ENCODE measurements at places on chromosomes 2 and 18. TPM values are rescaled to one million over a fixed set of nuclear protein-coding genes. Genes with fewer than 3 reads are reported as not detected.

The FOXI3 gene
- total RNA-seq, result not detected

The UGT1A8 gene
- not detected for total RNA-seq

The IL1R2 gene
- total RNA-seq, result not detected

The CFAP221 gene
- 12.2 TPM for total RNA-seq

DNA sequence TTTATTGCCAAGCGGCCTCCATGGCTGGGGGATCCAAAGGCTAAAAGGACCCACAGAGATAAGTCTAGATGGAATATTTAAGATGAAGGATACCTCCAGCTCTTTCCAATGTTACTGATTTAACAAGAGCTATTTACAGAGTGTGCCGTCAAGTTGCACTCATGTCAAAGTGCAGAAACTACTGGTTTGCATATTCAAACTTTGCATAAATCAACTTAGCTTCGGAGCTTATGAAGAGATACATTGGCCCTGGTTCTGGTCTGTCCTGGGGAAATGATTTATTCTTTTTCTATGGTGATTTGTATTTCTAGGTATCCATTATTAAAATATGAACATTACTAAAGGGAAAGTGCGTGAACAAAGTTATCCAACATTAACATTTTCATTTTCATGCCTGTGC lies 14.4 kb upstream of the MYO5B start:
- no peaks in the 10 kb centered on the region for H3K36me3 ChIP-seq
- H3K27me3 ChIP-seq, result no peaks in the 10 kb centered on the region
- no peak overlapping the region for H3K27ac ChIP-seq

DNA sequence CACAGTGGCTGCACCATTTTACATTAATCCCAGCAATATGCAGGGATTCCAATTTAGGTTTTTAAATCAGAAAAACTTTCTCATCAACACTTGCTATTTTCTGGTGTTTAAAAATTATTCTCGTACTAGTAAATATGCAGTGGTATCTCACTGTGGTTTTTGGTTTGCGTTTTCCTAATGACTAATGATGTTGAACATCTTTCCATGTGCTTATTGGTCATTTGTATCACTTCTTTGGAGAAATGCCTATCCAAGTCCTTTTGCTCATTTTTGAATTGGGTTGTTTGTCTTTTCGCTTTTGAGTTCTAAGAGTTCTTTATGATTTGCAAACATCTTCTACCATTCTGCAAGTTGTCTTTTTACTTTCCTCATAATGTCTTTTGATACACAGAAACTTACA lies 62.1 kb upstream of the TCF7L1 start:
- H3K27me3 ChIP-seq, result no peaks in the 10 kb centered on the region
- peaks cover 9% of the 10 kb centered on the region for H3K4me1 ChIP-seq
- DNase-seq, result no peak
- H3K27ac ChIP-seq, result no peak overlapping the region
- H3K4me3 ChIP-seq, result no peak overlapping the region

DNA sequence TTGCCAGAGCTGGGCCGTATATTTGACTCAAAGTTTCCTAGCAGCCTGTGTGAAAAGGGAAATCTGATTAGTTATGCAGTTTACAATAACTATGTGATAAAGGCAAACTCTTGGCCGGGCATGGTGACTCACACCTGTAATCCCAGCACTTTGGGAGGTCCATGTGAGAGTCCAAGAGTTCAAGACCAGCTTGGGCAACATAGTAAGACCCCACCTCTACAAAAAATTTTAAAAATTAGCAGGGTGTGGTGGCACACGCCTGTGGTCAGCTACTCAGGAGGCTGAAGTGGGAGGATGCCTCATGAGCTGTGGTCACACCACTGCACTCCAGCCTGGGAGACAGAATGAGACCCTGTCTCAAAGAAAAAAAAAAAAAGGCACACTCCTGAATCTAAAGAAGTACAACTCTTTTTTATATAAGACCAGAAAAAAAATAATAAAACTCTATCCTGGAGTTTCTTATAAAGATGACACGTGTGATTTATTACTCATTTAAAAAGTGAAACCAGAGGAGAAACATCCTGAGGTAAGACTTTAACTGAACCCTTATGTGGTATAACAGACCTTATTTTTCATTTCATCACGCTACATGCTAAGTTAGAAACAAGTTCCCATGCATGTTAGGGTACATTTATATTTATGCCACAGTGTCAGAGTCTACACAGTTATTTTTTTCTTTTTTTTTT lies 32.6 kb upstream of the KCMF1 start:
- H3K36me3 ChIP-seq, result no peaks in the 10 kb centered on the region
- no peak overlapping the region for H3K4me3 ChIP-seq
- H3K27ac ChIP-seq, result no peak overlapping the region

DNA sequence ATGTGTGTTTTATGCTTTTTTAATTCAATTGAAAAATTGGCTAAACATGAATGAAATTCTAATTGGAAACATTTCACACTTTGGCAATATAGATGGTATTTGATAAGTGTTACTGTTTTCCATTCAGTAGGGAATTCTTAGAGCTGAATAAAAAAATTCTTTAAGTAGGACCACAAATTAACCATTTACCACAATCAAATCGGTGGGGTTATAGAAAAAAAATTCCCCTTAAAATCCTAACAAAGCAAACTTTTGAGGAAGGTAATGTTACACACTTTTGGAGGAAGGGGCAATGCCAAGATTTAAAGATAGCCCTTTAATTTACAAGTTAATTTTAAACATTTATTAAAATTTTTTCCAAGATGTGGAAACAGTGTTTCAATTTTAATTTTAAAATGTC lies 279.0 kb upstream of the FIGN start:
- H3K27ac ChIP-seq, result no peak overlapping the region
- no peaks in the 10 kb centered on the region for H3K36me3 ChIP-seq
- no peak overlapping the region for H3K4me3 ChIP-seq
- H3K4me1 ChIP-seq, result no peaks in the 10 kb centered on the region
- no peak for DNase-seq
- no peaks in the 10 kb centered on the region for H3K27me3 ChIP-seq

DNA sequence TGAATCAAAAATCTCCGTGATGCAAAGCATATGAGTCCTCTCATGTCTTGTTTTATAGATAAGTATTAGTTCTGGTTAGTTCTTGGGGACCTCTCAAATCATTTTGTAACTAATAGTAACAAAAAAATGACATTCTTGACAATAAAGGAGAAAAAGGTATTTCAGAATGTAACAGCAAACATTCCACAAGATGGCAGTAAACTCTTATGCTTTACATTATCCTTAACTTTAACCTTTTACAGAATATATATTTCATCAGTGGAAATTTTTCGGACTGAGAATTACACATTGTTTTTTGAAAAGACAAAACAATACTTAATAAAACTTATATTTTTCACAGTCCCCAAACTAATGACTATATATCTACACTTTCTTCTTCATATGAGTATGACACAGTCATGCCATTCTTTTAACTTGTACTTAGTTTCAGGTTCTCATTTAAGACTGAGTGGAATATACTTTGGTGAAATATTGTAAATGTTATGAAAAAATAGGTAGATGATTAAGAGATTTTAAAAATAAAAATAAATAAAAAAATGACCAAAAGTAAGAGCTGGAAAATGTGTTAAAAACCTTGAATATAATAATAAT lies 142.9 kb upstream of the NXPH2 start:
- no peaks in the 10 kb centered on the region for H3K27me3 ChIP-seq
- H3K4me3 ChIP-seq, result no peak overlapping the region
- no peaks in the 10 kb centered on the region for H3K36me3 ChIP-seq
- H3K27ac ChIP-seq, result no peak overlapping the region

DNA sequence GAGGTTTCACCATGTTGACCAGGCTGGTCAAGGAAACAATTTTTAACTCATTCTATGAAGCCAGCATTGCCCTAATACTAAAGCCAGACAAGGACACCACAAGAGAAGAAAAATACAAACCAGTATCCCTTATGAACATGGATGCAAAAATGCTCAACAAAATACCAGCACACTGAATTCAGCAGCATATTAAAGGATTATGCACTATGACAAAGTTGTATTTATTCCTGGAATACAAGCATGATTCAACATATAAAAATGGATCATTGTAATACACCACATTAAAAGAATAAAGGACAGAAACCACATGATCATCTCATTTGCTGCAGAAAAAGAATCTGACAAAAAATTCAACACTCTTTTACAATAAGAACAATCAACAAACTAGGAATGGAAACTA lies 138.7 kb downstream of the RAB3GAP1 start:
- no peaks in the 10 kb centered on the region for H3K4me1 ChIP-seq
- DNase-seq, result no peak

DNA sequence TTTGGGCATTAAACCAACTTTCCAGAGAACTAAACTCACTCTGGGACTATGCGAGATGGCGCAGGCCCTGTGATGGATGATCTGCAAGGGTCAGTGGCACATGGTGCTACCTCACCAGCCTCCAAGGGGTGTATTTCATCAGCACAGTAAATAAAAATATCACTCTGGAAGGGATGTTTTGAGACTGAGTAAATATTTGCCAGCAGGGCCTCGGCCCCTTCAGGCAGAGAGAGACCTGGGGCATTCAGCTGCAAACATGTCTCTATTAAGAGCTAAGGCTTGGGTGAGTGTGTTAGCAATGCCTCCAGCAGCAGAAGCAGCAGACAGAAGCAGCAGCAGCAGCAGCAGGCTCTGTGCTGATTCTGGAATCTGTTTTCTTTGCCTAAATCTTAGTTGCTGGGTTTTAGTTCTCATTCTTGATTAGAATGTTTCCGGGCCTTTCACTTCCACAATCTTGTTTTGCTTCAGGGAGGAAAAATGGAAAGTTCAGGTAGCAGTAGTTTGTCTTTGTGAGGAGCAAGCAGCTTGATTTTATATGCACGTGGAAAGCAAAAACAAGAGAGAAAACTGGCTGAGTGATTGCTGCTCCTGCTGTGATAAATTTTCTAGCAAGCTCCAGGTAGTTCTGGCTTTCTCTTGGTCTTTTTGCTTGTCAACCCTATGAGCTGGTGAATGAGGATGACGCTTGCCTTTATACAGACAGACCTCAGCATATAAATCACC lies 18.6 kb downstream of the ADCYAP1 start:
- no peak overlapping the region for H3K4me3 ChIP-seq
- no peaks in the 10 kb centered on the region for H3K36me3 ChIP-seq
- H3K27ac ChIP-seq, result no peak overlapping the region
- H3K27me3 ChIP-seq, result no peaks in the 10 kb centered on the region
- no peaks in the 10 kb centered on the region for H3K4me1 ChIP-seq

GRCh38 chr2:43155851-43156411 lies 70.5 kb downstream of the ZFP36L2 start:
- no peaks in the 10 kb centered on the region for H3K27me3 ChIP-seq
- H3K4me1 ChIP-seq, result peaks cover 54% of the 10 kb centered on the region
- DNase-seq, result peak; percentile 47
- H3K4me3 ChIP-seq, result no peak overlapping the region
- no peaks in the 10 kb centered on the region for H3K36me3 ChIP-seq
- H3K27ac ChIP-seq, result no peak overlapping the region

DNA sequence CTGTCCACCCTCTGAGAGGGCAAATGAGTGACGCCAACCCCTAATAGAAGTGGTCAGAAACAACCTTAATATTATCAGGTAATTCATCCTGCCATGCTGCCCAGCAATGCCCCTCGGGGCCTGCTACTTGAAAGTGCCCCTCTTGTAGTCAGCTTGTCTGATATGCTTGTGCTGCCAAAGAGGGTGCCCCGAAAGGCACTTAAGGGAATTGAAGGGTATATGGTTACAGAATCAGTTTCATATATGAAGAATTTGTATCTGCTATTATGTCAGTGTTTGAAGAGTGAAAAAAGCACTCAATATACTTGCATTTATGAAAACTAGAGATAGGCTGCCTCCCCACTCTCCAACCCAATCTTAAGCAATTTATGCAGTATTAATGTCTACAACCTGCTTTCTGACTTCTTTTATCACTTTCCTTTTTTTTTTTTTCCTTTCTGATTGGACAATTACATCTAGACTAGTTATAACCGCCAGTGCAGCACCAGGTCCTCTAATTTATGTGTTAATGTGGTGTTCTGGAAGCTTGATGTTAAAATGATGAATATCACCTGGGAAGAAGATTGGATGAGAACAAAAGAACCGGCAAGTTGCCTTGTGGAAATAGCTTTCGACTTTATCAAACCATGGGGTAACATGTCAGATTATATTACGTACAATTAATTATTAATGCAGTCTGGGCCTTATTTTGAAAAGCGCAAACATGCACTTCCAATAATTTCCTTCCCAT lies 646.9 kb upstream of the ACVR2A start:
- no peaks in the 10 kb centered on the region for H3K36me3 ChIP-seq
- H3K27me3 ChIP-seq, result no peaks in the 10 kb centered on the region
- DNase-seq, result no peak
- no peaks in the 10 kb centered on the region for H3K4me1 ChIP-seq
- no peak overlapping the region for H3K27ac ChIP-seq

GRCh38 chr2:109422071-109422757 lies 191.6 kb downstream of the SEPTIN10 start:
- no peak for DNase-seq
- no peak overlapping the region for H3K4me3 ChIP-seq
- H3K27ac ChIP-seq, result no peak overlapping the region
- H3K27me3 ChIP-seq, result no peaks in the 10 kb centered on the region
- H3K36me3 ChIP-seq, result no peaks in the 10 kb centered on the region
- H3K4me1 ChIP-seq, result no peaks in the 10 kb centered on the region

DNA sequence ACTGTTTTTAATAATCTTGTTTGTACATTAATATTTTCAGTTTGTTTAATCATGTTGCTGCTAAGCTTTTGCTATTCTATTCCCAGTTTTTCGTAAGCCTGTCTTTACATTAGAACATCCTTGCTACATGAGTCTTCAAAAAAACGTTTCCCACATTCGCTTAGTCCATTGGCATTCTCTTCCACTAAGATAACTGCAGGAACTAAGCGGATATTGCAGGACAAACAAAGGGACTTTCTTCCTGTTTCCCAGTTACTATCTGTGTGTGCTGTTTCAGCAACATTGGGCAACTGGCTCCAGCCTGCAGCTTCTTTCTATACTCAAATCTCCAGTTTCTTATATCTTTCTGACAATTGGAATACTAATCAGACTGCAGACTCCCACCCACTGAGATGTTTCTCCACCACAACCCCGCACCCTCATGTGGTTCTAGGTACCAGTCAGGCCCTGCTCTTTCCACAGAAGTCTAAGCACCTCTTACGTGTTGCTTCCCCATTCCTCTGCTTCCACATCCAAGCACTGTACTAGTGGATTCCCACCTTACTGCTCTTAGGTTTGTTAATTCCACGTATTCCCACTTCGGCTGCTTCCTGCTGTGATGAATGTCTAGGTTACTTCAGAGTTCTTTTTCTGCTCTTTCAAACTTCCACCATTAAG lies 420.3 kb downstream of the LRRTM4 start:
- no peaks in the 10 kb centered on the region for H3K36me3 ChIP-seq
- H3K27ac ChIP-seq, result no peak overlapping the region
- H3K4me1 ChIP-seq, result no peaks in the 10 kb centered on the region
- no peaks in the 10 kb centered on the region for H3K27me3 ChIP-seq
- H3K4me3 ChIP-seq, result no peak overlapping the region

- DNase-seq, result no peak
- H3K36me3 ChIP-seq, result no peaks in the 10 kb centered on the region
- no peaks in the 10 kb centered on the region for H3K4me1 ChIP-seq
- no peaks in the 10 kb centered on the region for H3K27me3 ChIP-seq
- H3K27ac ChIP-seq, result no peak overlapping the region
Measured at GRCh38 chr18:24080861-24081260, 58.0 kb upstream of the CABYR start.

- peaks cover 18% of the 10 kb centered on the region for H3K4me1 ChIP-seq
- no peak overlapping the region for H3K27ac ChIP-seq
- DNase-seq, result peak; percentile 37
- no peaks in the 10 kb centered on the region for H3K36me3 ChIP-seq
- no peaks in the 10 kb centered on the region for H3K27me3 ChIP-seq
- H3K4me3 ChIP-seq, result no peak overlapping the region
Measured at GRCh38 chr2:42089340-42089925, 41.6 kb downstream of the PKDCC start.

- H3K36me3 ChIP-seq, result no peaks in the 10 kb centered on the region
- no peak overlapping the region for H3K4me3 ChIP-seq
- no peak for DNase-seq
Measured at GRCh38 chr2:134621939-134622705, 96.7 kb downstream of the TMEM163 start.

All from body of pancreas (tissue), 4 donors.